ENCODE measurements at places on chromosomes 13 and 19. TPM values are rescaled to one million over a fixed set of nuclear protein-coding genes. Genes with fewer than 3 reads are reported as not detected.

Gene CGB3
- not detected for polyA plus RNA-seq

Gene PRSS57
- not detected for polyA plus RNA-seq

DNA sequence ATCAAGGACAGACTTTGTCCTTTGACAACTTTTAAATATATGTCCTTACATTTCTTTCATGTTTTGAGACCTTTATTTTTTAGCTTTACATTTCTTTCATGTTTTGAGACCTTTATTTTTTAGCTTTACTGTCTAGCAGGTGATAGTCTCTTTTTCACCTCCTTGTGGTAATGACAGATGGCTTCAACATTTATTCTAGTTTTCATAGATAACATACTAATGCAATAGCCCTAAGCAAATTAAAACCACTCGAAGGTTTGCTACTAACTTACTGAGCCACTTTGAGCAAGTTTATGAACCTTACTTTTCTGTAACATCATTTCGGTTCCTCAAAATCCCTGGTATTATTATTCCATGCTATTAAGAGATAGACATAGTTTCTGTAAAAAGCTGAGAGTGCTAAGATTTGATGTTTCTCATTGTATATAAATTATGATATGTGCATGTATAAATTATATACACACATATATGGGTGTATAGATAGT, 4.5 kb downstream of the DACH1 start:
- DNase-seq, result no peak

DNA sequence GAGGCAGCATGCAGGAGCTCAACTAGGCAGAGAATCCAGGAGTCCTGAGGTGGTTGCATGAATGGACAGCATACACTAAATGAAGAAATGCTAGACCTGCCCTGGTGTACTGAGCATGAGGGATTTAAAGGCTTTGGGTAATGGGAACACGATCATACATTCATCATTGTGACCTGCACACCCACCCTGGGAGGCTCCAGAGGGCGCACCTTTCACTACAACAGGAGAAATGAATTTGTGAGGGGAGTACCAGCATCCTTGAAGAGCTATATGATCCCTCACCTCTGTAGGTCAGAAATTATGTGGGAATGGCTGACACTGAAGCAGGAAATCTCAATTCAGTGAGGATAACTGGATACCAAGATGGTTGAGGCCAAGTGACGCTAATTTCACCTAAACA, 8.9 kb downstream of the KLK2 start:
- no peak for DNase-seq

DNA sequence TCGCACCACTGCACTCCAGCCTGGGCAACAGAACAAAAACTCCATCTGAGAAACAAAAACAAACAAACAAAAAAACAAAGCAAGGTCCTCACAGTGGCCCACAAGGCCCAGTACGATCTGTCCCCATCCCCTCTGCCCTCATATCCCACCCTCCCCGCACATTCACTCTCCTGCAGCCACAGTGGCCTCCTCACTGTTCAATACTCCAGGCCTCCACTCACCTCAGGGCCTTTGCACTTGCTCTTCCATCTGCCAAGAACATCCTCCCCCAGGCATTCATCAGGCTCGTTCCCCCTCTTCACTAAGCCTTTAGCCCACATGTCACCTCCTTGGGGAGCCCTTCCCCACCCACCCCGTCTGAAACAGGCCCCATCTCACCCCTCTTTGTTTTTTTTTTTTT, 4.6 kb downstream of the TMEM143 start:
- no peak for DNase-seq

GRCh38 chr19:35278578-35279284, 3.6 kb upstream of the HAMP start:
- DNase-seq, result no peak

GRCh38 chr19:2488942-2489731, 13.2 kb downstream of the GADD45B start:
- DNase-seq, result peak; percentile 73

- DNase-seq, result no peak
Measured at GRCh38 chr13:111907341-111907880, 159.5 kb upstream of the SOX1 start.

DNA sequence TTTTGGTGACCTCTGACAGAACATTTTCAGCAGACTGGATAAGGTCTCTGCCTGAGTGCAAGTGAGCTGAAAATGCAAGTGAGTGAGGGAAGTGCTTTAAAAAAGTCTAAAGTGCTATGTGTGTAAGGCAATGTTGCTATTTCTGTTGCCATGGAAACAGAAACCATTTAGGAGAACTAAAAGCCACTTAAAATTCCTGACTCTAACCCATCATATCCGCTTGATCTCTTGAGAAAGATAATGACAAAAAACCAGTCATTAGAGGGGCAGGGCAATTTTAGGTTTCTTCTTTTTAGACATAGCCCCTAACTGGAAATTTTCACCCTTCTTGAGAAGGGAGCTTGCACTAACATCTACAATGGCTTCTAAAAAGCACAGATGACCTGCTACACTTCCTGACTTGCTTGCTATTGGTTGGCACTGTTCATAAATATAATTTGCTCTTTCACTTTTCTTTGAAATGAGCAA, at the start of gene CYSLTR2:
Gene CYSLTR2, plus strand, starts transcription at position 458 of the 468 bp plus-strand sequence. CDS start 52,889 bp downstream, outside the sequence.
- DNase-seq, result peak; percentile 24

GRCh38 chr19:50516456-50516855, 2.7 kb upstream of the ASPDH start:
- DNase-seq, result no peak

GRCh38 chr19:37136111-37136510, 36.4 kb downstream of the ZNF585A start:
- DNase-seq, result no peak

- DNase-seq, result no peak
Measured at GRCh38 chr13:33278913-33279312, 6.6 kb downstream of the STARD13 start.

GRCh38 chr19:10288662-10289166, 1.0 kb upstream of the ICAM5 start:
- no peak for DNase-seq

All from heart right ventricle (tissue), 16 donors.